Activated CD4-positive, CD25-positive, alpha-beta regulatory T cell treated with anti-CD3 and anti-CD28 coated beads, Interleukin-2, amount 50 U/mL, for 16 hours (primary cell): ENCODE measurements at places on chromosomes 12 and 14.

DNA sequence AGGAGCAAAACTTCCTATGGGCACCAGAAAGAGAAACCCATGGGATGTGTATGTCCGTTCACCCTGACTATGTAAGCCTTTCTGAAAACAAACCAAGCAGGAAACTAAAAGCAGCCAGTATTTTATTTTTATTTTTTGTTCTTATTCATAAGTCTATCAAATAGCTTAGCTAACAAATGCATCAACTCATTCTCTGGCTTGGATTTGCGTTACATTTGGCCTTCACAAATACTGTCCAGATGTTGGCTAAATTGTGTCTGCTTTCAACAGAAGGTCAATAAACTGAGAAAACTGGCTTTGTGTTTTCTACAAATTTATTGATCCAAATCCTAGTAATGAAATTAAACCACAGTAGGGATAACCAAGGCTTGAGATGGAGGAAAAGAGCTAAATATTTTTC lies 379.0 kb downstream of the NOVA1 start:
- DNase-seq: no peak

GRCh38 chr14:33551963-33552362 lies 398.9 kb downstream of the EGLN3 start:
- DNase-seq: no peak

DNA sequence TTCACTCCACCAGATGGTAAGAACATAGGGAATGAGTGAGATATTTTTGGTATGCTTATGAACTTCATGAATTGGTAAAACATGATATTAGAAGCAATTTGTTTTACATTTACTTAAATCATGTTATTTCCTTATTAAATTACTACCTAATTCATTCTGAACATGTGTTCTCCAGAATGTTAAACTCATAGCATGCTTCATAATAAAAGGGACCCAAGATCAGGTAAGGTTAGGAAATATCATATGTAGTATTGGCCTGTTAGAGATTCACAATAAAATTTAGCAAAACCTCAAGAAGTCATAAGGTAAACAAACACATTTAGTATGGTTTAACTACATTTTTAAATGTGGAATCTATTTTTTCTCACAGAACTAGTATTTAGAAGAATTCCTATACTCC lies 28.2 kb downstream of the PTPRQ start:
- no peak for DNase-seq

DNA sequence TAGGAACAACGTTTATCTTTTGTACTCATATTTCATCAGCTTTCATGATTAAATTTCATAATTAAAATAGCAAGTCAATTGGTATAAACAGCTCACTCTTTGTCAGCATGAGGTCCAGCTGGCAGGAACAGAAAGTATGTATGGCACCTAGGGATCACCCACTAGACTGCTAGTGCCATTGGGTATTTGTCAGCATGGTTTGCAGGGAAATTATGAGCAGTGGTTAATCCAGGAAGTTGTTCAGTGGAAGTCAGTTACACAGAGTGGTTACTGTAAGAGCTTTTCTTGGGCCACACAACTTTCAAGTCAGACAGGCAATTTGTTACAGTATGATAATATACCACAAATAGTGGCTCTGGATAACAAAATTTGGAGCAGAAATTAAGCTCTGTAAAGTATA lies 340.3 kb upstream of the RGS6 start:
- DNase-seq: no peak

GRCh38 chr12:18071336-18071735 lies 18.7 kb downstream of the RERGL start:
- no peak for DNase-seq

DNA sequence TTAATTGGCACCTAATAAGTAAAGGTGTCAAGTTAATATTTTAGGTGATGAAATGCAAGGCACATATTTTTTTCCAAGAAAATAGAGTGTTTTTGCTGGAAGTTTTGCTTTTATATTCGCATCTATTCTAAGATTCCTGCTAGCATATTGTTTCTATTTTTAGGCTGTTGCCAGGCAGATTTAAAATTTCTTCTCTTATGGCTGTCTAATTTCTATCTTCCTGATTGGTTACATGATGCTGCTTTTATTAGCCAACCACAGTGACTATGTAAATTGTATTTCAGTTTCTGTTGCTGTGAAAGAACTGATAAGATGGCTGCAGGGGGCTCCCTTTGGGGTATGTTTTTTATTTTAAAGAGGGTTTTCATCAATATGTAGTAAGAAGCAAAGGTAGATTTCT lies 42.7 kb downstream of the ATF7IP start:
- no peak for DNase-seq

DNA sequence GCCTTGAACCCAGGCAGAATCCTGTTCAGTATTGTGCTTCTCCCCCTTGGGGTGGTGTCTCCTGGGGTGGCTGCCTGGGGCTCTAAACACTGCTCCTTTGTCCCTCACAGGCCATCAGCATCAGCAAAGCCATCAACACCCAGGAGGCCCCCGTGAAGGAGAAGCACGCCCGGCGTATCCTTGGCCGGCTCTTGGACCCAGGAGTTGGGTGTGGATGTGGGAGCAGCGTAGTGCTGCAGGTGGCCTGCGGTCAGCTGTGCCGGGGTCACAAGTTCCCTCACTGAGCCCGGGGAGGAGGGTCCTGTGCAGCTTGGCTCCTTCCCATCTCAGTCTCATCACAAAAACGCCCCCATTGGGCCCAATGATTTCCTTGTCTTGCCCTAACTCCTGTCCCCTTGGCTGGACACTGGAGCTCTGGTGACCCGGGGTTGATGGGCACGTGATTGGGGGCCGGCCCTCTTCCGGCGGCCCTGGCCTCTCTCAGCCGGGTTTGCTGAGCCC lies 12.7 kb downstream of the HIP1R start:
- no peak for DNase-seq

- DNase-seq: no peak
Measured at GRCh38 chr14:22769369-22769768, 2.9 kb downstream of the OXA1L start.

DNA sequence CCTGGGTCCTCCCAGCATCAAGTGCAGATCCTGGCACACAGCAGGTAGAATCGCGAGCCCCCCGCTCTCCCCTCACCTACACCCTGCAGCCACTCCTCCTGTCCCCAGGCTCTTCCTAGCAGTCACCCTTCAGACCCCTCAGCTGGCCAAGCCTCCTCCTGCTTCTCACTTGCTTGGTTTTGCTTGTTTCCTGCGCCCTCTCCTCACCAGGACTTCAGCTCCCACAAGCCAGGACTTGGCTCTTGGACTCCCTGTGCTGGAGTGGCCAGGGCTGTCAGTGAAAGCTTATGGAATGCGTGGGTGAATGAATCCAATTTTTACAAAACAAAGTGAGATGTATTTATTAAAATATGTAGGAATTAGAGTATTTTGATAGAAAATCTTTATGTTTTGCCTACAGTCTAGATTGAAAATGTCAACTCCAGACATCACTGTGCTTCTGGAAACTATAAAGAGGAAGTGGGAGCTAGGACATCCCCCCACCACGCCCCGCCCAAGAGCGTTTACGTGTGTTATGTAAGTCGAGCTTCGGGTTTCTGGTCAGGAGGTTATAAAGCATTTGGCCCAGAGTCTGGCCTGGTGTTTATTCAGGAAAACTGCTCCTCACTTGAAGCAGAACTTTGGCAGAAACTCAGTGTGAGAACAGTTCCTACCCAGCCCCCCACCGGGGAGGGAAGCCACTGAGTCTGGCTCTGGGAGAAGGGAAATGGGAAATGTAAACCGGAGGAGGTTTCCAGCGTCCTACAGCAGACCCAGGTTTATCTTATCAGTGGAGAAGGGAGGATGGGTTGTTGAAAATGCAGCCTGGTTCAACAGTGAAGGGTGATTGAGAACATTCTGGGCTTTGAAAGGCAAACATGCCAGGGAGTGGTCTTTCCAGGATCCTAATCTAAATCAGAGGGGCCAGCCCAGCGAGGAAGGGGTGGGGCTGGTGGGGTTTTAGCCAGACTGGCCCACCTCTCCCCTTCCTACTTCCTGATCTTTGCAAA lies 8.8 kb downstream of the ALDH2 start:
- DNase-seq: no peak

DNA sequence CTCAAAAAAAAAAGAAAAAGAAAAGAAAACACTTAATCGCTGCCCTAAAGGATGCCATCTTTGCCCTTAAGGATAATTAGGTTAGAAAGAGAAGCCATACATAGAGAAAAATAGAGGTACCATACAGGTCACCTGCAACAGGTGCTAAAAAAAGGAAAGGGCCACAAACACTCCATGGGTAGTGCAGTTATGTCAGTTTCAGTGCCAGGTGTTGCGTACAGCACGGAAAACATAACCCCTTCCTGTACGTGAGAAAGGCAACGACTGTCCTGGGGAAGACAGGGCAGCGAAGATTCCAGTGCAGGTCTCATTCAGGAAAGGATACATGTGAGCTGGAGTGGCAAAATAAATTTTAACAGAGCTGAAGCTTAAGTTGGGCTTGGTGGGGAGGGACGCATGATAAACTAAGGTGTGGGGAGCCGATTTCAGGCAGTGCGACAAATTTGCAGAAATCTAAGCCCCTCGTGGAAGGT lies 553 bp upstream of the DAZAP2 start:
- DNase-seq: no peak

DNA sequence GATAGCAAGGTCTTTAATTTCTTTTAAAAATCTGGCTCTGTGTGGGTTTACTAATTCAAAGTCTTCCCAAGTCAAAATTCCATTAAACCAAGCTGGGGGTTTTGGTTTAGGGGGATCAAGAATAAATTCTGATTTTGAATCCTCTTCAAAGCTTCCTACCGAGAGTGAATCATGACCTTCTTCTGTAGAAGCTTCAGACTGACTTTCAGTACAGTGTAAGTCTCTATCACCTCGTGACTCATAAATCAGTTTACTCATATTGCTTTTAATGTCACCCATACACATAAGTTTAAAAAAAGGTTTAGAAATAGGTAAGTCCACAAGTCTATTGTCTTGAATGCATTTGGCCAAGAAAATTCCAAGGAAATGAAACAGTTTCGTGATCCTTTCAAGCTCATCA lies 80.6 kb upstream of the STRN3 start:
- no peak for DNase-seq

- DNase-seq: no peak
Measured at GRCh38 chr14:89364316-89364715, 52.7 kb downstream of the FOXN3 start.

GRCh38 chr12:84760091-84760865 lies 152.3 kb downstream of the SLC6A15 start:
- no peak for DNase-seq

GRCh38 chr12:57850854-57851430 lies 4.4 kb upstream of the CTDSP2 start:
- no peak for DNase-seq

- DNase-seq: no peak
Measured at GRCh38 chr14:103109535-103110441, 13.5 kb upstream of the TNFAIP2 start.

DNA sequence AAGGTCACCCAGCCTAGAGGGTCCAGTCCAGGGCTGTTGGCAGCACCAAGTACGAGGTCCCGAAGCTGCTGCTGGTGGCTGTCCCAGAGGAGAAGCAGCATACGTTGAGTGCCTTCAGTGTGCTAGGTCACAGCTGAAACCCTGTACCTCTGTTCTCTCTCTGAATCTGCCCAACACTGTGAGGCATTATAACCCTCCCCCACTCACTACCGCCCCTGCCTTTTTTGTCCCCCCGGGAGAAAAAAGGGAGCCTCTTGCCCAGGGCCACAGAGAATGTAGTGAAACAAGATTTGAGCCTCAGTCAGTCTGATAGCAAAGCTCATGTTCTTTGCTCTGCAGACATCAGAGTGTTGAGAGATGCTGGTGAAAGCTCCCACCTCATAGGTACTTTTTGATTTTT lies 53.4 kb downstream of the PPP2R5C start:
- DNase-seq: no peak

DNA sequence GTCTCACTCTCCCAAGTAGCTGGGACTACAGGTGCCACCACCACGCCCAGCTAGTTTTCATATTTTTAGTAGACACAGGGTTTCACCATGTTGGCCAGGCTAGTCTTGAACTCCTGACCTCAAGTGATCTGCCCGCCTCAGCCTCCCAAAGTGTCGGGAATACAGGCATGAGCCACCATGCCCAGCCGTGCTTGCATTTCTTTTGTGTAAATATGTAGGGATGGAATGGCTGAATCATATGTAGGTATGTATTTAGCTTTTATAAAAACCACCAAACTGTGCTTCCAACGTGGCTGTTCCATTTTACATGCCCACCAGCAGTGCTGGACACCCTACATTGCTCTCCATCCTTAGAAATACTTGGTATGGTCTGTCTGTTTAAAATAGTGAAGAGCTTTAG lies 32.8 kb upstream of the CLMN start:
- DNase-seq: no peak

DNA sequence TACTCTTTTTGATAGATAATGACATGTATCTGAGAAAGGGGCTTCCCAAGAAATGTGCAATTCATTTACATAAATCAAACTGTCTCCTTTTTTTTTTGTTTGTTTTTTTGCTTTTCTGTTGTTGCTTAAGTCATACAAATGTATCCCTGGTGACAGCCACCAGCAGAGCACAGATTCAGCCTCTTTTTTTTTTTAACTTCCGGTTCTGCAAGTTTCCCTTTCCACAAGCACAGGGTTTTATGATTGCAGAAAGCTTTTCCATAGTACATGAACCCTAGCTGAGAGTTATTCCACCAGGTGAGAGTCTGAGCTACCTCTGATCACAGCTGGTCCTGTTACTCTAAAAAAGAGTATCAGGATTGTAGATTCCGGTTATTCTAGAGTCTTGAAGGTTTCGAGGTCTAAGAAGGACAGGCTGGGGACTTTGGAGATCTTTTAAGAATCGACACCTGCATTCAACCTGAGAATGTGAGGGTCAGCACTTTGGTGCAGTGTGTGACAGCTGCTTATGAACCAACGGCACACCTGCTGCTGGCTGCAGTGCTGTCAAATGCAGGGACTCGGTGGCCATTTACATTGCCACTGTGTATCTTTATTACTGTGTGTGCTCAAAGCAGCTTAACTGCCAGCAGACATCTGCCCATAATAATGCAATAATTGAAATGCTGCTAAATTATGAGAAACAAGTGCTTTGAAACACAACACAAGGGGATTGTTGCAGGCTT lies 551.7 kb downstream of the NRXN3 start:
- no peak for DNase-seq

- no peak for DNase-seq
Measured at GRCh38 chr12:28242496-28243309, 52.4 kb downstream of the CCDC91 start.

DNA sequence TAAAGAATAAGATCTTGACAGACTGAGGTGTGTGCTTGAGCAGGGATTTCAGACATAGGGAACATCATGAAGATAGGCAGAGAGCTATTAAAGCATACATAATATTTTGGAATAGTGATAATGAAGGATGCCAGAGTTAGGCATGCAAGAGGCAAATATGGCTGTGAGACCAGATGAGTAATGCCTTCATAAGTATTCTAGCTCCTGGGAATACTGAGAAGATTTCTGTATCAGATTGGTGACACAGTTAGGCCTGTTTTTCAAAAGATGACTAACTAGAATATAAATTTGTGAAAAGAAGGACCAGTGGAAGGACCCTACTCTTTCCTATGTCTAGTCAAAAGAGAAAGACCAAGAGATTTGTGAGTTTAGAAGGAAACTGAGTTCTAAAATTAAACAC lies 108.8 kb downstream of the TXNDC16 start:
- no peak for DNase-seq

DNA sequence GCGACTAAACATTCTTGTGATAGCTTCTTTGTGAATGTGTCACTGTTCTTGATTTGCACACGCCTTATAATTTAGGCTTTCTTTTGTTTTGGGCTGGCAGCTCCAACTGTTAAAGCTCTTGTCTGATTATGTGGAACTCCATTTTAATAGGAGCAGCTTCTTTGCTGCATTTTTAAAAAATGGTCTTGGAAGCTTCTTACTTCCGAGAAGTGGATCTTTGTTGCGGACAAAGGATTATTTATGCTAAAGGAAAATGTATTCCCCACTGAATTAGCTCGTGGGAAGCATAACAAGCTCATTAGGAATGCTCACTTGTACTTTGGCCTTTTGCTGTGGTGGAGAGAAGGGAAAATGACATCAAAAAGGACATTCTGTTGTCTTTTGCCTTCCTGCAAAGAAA lies 20.0 kb downstream of the GAS2L3 start:
- DNase-seq: no peak
